Midbrain (tissue), 1 donor: ENCODE measurements at places on chromosomes 1 and 21.

DNA sequence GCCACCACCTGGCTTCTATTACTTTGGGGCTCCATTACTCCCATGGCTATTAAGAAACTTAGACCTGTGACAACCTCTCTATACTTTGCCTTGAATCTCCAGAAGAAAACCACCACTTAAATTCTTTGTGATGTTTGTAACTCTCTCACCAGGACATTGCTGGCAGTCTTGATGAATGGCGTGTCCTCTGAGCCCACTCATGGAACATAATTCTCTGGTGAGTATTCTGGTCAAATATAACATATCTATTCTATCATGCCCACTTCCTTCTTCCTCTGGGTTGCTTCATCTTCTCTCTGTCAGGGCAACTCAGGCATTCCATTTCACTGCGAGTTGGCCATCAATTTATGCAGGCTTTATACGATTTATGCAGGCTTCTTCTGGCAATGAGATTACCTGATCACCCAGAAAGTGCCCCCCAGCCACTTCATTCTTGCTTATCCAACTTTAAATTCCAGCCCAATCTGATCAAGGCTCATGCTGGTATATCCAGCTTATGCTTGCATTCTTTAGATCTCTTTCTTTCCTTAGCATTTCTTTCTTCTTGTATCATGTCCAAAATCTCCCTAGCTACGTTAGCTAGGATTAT lies 112.0 kb upstream of the CHRM3 start:
- no peak for DNase-seq

GRCh38 chr1:109386054-109386717 lies 11.5 kb downstream of the SORT1 start:
- no peak for DNase-seq

DNA sequence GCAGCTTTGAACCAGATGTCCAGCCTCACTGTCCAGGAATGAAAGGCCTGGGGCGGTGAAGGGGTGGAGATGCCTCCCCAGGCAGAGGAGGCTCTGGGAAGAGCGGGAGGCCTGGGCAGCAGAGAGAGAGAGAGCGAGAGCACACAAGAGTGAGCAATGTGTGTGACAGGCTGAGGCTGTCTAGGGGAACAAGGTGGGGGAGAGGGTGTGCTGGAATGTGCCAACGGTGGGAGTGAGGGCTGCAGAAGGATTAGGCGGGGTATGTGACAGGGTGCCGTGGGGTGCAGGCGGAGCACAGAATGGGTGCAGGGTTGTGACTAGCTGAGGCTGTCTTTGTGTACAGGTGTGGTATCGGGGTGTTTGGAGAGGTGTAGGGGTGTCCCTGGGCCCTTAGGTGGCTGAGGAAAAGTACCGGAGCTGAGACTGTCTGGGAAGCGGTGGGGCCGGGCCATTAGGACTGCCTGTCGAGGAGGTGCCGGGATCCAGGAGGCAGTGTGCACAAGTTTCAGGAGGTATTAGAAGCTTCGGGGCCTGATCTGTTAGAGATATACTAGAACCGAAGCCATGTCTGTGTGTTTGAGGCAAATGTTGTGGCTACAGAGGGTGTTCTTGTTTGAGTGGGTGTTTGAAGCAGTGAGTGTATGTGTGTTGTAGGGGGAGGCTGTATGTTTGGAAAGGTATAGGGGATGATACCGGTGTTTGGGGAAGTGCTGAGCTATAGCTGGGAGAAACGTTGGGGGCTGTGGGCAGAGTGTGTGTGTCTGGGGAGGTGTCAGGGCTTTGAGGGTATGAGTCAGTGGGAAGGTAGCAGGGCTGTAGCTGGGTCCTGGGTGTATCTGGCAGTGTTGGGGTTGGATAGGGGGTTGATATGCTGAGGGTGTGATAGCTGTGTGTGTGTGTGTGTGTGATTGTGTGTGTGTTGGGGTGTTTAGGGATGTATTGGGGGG lies 9.1 kb downstream of the AHDC1 start:
- no peak for DNase-seq

DNA sequence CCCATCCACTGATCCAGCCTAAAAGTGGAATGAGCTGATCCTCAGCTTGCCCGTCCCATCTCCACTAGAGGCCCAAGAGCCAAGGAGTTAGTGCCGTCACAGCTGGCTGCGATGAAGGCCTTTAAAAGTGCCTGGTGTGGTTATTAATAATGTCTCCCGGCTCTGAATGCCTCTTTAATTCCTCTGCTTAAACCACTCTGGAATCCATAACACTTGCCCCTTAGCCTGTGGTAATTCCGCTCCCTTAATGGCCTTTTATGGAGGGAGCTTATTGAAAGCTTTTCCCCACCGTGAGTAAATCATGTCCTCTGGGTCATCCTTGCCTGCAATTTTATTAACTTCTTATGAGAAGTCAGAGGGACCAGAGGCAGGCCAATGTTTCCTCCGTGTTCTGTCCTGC lies 55.4 kb downstream of the UBIAD1 start:
- DNase-seq: no peak

GRCh38 chr1:245575710-245576109 lies 420.9 kb downstream of the KIF26B start:
- DNase-seq: no peak

- DNase-seq: no peak
Measured at GRCh38 chr1:182633031-182633430, 28.8 kb upstream of the RGS16 start.

DNA sequence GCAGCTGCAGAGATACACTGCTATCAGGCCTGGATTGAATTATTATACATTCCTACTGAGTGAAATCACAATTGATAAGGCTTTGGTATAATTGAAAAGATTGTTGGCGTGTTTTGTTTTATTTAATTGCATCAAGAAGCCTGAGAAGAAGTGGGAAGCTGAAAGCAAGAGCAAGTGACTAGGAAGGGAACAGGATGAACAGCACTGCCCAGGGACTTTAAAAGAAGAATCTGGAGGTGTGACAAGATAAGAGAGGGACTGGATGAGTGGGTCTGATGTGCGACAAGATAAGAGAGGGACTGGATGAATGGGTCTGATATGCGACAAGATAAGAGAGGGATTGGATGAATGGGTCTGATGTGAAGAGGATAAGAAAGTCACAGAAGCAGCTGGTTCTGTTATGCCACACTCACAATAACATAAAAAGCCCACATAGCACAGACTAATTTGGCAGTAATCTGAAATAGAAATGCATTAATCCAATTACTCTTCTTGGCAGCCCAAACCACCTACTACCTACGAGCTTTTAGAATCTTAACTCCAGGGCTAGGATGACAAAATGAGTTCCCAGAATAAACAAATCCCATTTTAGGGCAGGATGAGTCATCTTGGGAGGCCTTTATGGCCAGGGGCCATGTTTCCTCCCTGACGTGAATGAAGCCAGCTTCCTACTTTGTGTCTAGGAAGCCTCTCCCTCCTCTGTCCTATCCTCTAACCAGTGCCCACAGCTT lies 129.7 kb downstream of the DUSP10 start:
- no peak for DNase-seq

DNA sequence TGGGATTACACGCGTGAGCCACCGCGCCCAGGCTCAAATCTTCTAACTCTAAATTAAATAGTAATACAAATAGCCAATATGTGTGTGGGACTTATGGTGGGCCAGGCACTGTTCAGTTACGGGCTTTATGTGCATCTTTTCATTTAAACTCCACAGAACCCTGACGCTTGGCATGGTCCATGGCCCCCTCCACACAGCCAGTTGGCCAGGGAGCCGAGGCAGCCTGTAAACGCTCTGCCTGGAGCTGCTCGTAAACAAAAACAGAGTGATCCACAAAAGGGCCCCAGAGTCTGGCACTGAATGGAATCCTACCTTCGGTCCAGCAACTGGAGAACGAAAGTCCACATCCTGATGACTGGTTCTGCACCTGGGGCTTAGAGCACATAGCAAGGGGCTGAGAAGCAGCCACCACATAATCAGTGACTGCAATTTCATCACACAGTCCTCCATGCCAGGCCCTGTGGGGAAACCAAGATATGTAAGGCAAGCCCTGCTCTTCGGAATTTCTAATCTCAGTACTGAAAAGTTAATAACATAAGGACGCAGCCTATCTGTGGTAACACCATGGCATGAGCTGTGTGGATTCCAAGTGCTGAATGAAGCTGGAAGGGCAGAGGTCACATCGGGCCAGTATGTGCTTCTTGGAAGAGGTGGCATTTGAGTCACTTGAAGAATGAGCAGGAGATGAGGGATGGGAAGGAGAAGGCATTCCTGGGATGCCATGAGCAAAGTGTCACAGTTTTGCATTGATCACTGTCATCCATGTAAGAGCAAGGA lies 13.5 kb upstream of the ADAMTSL4 start:
- DNase-seq: no peak

DNA sequence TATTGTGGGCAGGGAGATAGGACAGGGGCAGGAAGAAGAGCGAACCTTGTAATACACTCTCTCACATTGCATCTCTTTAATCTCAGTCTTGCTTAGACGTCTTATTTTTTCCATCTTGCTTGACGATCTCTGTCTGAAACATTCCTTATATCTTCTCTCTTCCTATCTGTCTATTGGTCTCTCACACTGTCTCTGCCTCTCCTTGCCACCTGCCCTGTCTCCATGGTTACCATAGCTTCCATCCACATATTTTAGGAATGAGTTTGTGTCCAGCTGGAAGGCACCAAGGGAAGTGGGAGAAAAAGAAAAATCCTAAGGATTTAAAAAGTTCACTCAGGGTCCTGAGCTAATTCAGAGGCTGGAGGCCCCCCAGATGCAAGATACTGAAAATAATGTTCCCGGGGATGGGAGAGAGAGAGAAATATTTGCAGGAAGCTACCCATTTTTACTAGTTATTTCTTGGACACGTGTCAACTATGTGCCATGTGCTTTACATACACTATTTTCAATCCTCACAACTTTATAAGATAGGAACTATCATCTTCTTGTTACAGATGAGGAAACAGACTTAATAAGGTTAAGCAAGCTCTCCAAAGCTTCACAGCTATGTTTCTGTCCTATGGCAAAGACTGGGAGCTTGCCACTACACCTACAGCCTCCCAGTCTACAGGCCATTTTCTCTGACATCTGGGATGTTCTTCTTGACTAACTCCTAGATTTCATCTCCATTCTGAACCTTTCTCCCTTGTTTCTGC lies 933 bp downstream of the ANKRD34A start:
- DNase-seq: no peak

GRCh38 chr1:17661546-17662157 lies 93.5 kb upstream of the ACTL8 start:
- DNase-seq: peak; percentile 53

DNA sequence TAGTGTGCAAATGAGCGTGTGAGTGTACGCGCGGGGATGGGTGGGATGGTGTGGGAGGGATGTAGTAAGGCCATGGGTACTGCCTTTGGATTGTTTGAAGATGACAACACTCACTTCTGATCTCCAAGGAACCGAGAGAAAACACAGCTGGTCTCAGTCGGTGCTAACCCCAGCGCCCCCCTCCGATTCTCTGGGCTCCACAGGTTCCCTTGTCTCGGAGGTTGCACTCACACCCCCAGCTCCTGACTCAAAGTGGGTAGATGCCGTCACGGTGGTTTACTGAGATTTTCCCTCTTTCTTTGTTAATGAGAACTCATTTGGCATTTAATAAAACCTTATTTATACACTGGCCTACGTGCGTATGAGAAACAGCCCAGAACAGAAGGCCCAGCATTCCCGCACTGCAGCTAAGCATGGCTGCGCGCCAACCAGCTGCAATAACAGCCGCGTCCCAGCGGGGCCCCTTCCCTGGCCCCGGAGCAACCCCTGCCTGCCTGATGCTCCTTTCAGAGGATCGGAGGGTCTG lies 25.8 kb downstream of the ABCA4 start:
- peak; percentile 33 for DNase-seq
